ENCODE measurements at places on chromosomes 11 and 22.

- peak; percentile 57 for DNase-seq
Observed at GRCh38 chr11:74466916-74467885, at the start of gene KCNE3. Gene KCNE3, minus strand, starts transcription at chr11:74467549. Its CDS starts 9,986 bp downstream, at chr11:74457563.

GRCh38 chr11:72413914-72414628 is 20.3 kb downstream of the CLPB start:
- DNase-seq = peak; percentile 94

GRCh38 chr11:86453290-86454030 is 78.8 kb downstream of the CCDC81 start:
- no peak for DNase-seq

- DNase-seq = no peak
Observed at GRCh38 chr11:76935042-76935441, 74.3 kb downstream of the ACER3 start.

GRCh38 chr11:2432628-2433071 is 11.7 kb downstream of the TRPM5 start:
- no peak for DNase-seq

- no peak for DNase-seq
Observed at GRCh38 chr11:46920755-46921154, 2.4 kb upstream of the LRP4 start.

- no peak for DNase-seq
Observed at GRCh38 chr22:38213990-38214301, 12.2 kb downstream of the MAFF start.

DNA sequence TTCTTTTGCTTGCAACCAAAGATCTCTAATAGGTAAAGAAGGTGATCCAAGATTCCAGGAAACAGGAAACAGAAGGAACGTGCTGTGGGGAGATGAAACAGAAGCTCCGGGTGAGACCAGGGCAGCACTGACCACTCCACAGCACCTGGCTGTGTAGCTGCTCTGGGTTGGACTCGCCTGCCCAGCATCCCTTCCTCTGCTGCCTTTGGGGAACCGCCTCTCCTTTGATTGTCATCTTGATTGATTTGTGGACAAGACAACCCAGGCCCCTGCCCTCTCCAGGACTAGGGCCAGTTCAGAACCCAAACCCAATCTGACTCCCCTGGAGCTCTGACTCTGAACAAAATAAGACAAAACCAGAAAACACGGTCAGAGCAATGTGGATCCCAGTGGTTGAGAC is 14.7 kb upstream of the APOBEC3A start:
- DNase-seq = peak; percentile 18

- DNase-seq = no peak
Observed at GRCh38 chr22:43831561-43832392, 19.7 kb upstream of the EFCAB6 start.

- DNase-seq = peak; percentile 39
Observed at GRCh38 chr11:66112601-66113499, 42.8 kb downstream of the PACS1 start.

GRCh38 chr11:73902303-73902702 is 25.5 kb downstream of the PAAF1 start:
- no peak for DNase-seq

DNA sequence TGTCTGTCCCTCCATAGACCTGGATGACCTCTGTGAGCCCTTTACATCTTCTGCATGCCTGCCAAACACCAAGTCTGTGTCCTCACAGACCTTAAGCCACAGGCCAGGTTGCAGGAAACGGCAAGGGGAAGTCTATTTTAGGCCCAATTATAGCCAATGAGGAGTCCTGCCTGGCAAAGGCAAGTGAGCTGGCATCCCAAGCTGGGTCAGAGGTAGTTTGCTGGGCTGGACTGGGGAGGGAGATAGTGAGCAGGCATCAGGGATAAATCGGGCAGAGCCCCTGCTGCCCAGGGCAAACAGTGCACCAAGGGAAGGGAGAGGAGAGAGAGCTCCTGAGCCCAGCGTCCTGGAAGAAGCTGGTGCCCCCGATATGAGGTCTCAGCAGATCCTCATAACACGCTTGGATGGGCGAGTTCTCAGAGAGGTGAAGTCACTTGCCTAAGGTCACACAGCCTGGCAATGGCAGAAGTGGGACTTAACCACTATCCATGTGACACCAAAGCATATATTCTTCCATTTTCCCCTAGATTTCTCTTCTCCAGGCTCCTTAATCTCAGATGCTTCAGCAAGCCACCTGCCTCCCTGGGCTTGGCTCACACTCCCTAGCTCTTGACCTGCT is 3.7 kb upstream of the RELT start:
- DNase-seq = no peak

GRCh38 chr11:96203567-96204365 is 139.2 kb downstream of the MAML2 start:
- no peak for DNase-seq

GRCh38 chr22:22759371-22759770 is 115.0 kb downstream of the GGTLC2 start:
- DNase-seq = no peak

DNA sequence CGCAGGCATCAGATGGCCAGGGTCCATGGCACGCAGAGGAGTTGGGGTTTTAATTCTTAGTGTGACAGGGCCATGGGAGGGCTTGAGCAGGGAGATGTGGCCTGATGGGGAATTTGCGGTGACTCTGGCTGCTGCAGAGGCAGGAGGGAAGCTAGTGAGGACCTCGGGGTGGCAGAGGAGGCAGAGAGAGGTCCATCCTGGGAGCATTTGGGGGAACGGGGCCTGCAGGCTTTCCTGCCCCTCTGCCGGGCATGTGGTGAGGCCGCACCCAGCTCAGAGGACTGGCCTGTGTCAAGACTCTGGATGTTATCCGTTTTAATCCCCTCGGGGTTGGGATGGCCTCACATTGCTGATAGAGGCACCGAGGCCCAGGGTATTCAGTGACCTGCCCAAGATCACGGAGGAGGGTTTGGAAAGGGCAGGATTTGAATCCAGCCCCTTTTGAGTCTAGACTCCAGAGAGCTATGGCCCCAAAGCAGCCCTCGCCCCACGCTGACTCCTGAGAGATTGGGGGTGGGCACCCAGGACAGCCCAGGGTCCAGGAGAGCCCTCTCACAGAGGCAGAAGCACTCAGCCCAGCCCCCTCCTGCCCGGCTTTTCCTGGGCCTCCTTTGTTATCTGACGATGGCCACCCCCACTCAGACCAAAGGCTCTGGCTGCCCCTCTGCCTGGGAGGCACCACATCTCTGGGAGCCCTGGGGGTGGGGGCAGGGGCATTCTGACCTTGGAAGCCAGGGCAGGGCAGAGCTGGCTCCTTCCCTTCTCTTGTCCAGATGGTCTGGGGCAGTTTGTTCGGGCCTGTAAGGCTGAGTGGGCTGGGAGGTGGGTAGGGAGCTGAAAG is 13.9 kb downstream of the MGAT3 start:
- no peak for DNase-seq

DNA sequence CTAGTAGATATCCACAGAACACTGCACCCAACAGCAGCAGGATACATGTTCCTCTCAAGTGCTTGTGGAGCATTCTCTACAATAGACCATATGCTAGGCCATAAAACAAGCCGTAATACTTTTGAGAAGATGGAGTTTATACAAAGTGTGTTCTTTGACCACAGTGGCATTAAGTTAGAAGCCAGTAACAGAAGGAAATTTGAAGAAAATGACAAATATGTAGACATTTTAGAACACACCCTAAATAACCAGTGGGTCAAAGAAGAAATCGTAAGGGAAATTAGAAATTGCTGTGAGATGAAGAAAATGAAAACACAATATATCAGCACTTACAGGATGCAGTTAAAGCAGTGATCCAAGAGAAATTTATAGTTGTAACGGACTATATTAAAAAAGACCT is 163.4 kb downstream of the TBC1D22A start:
- no peak for DNase-seq

GRCh38 chr11:78208257-78209165 is 19.8 kb downstream of the USP35 start:
- DNase-seq = no peak

DNA sequence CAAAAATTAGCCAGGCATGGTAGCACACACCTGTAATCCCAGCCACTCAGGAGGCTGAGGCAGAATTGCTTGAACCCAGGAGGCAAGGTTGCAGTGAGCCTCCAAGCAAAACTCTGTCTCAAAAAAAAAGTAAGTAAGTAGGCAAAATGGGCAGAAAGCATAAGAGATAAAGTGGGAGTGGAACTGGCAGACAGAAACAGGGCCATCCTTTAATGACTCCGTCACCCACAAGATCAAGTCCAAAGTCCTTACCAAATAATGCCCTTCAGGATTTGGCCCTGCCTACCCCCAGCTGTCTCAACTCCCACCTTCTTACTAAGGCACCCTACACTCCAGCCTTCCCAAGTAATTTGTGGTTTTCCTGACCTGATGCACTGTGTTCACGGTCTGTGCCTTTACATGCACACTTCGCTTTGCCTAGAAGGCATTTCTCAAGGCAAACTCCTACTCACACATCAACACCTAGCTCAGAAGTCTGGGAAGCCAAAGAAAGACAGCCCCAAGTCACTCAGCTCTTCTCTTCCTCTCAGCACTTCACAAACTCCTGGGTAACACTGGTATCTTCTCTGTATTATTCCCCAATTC is 6.1 kb downstream of the MAPK1 start:
- DNase-seq = no peak

GRCh38 chr22:35995772-35996171 is 32.9 kb downstream of the RBFOX2 start:
- peak; percentile 94 for DNase-seq

- DNase-seq = peak; percentile 80
Observed at GRCh38 chr11:61567286-61568061, 13.4 kb downstream of the SYT7 start.

GRCh38 chr11:40100162-40100553 is 1359.3 kb downstream of the LRRC4C start:
- DNase-seq = no peak

- DNase-seq = no peak
Observed at GRCh38 chr11:86746514-86746913, 53.8 kb upstream of the PRSS23 start.

- DNase-seq = no peak
Observed at GRCh38 chr22:18991821-18992442, 55.8 kb upstream of the PRODH start.

DNA sequence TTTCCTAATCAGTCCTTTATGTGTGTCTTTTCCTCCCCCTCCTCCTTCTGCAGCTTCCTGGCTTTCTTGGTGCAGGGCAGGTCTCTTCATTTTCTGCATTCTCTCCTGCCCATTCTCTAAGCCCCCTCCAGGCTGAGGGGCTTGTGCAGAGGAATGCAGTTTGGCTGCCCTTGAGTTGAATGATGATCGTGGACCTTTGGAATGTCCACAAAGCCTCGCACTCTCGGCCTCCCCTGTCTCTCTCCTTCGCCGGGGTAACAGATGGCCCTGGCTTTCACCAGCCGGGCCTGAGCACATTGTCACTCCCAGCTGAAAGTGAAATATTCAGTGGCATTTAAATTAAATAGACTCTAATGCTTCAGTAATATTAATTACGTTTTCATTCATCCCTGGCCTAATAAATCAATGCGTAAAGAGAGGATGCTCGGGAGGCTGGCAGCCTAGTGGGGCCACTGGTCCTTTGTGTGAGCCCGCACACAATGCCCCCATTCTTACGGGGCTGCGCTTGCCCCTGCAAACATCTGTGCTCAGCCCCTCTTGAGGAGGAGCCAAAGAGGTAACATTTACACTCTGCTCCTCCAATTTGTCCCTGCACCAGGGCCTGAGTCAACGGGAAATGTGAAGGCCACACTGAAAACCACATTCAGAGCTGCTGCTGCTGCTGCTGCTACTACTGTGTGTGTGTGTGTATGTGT is 64.9 kb upstream of the PAX6 start:
- DNase-seq = no peak

DNA sequence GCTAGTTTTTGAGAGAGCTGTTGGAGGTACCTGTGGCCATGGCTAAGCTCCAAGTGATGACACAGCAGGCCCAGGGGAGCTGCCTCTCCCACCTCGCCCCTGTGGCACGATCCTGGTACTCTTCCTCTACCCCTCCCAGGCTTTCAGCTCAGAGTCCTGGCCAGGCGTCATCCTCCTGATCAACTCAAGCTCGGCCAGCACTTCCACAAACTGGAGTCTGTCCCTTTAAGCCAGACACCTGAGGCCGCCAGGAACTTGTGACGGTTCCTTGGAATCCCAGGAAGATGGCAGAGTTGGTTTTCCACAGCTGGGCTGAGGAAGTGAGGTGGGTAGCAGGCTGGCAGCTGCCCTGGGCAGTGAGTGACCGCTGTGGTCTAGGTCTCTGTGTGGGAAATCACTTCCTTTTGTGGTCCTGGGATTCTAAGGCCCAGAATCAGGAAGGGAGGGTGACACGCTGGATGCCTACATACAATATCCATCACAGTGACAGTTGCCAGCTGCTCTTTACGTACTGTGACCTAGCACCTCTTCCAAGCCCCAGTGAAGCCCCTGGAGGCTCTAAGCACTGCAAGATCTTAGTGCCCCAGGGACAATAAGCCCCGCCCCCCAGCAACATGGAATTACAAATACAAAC is 3.2 kb upstream of the CST6 start:
- DNase-seq = no peak

GRCh38 chr11:118908901-118909618 is 16.7 kb downstream of the BCL9L start:
- DNase-seq = peak; percentile 72

- peak; percentile 82 for DNase-seq
Observed at GRCh38 chr11:1755692-1756561, 5.5 kb upstream of the IFITM10 start.

- no peak for DNase-seq
Observed at GRCh38 chr11:66133216-66133775, 63.2 kb downstream of the PACS1 start.

GRCh38 chr22:46112405-46112804 is 37.9 kb upstream of the PPARA start:
- DNase-seq = no peak

DNA sequence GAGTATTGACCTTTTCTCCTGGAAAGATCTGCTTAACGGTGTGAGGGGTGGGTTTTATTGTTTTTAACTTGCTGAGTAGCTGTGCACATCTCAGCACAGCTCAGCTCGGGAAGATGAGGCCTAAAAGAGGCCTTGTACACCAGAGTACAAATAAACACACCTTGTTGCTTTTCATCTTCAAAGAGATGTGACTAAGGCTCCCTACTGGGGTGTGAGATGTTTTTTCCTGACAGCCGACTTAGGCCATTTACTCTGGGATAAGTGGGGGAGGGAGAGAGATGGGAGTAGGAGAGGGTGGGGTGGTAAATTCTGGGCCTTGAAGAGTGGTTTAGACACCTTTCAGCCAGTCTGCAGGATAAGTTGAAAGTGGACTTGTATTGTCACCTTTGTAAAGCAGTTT is 2.9 kb downstream of the LDLRAD3 start:
- no peak for DNase-seq

GRCh38 chr11:12079726-12080556 is 30.4 kb upstream of the MICAL2 start:
- DNase-seq = peak; percentile 78

GRCh38 chr11:3952715-3953114 is 97.3 kb downstream of the STIM1 start:
- DNase-seq = no peak

GRCh38 chr22:47377926-47378560 is 615.6 kb downstream of the TBC1D22A start:
- no peak for DNase-seq
